MCF 10A (cell line): ENCODE measurements at places on chromosomes 2 and 18. TPM values are rescaled to one million over a fixed set of nuclear protein-coding genes. Genes with fewer than 3 reads are reported as not detected.

The CEP192 gene
- total RNA-seq: 14.3 and 15.2 TPM in 2 replicates

The CAD gene
- 59.5 and 66.5 TPM in 2 replicates for total RNA-seq

The GPR45 gene
- not detected in 2 replicates for total RNA-seq

The GNLY gene
- not detected in 2 replicates for total RNA-seq

The MC5R gene
- total RNA-seq: not detected in 2 replicates

The ALPG gene
- total RNA-seq: not detected in 2 replicates

The CRYGD gene
- total RNA-seq: not detected in 2 replicates

The SCN3A gene
- total RNA-seq: not detected in 2 replicates

The SGO2 gene
- 9.5 and 14.2 TPM in 2 replicates for total RNA-seq

The MRPL33 gene
- 204 and 233 TPM in 2 replicates for total RNA-seq

The SCTR gene
- total RNA-seq: not detected in 2 replicates

The AGXT gene
- not detected in 2 replicates for total RNA-seq

The DAPL1 gene
- total RNA-seq: not detected in 2 replicates

The CAPN14 gene
- not detected in 2 replicates for total RNA-seq

The ARHGEF4 gene
- total RNA-seq: 52.0 and 59.3 TPM in 2 replicates

The CTNNA2 gene
- not detected in 2 replicates for total RNA-seq

The FHOD3 gene
- 5.0 and 5.3 TPM in 2 replicates for total RNA-seq

The HK2 gene
- total RNA-seq: 40.4 and 47.8 TPM in 2 replicates

The LOXL3 gene
- 0.93 and 1.2 TPM in 2 replicates for total RNA-seq

The CABYR gene
- total RNA-seq: 3.0 TPM in 2 replicates

The CYS1 gene
- total RNA-seq: not detected in 2 replicates

The ACVR1C gene
- 0.12 and 0.17 TPM in 2 replicates for total RNA-seq

The DAW1 gene
- 0.64 and 1.1 TPM in 2 replicates for total RNA-seq

The DSG4 gene
- not detected in 2 replicates for total RNA-seq

The CCDC121 gene
- 0.61 and 2.3 TPM in 2 replicates for total RNA-seq

The KLHL14 gene
- total RNA-seq: not detected in 2 replicates

The REG3A gene
- total RNA-seq: not detected in 2 replicates

The RIT2 gene
- not detected in 2 replicates for total RNA-seq

The MTERF4 gene
- 29.9 and 34.3 TPM in 2 replicates for total RNA-seq

The SERPINB7 gene
- total RNA-seq: 2.6 and 3.0 TPM in 2 replicates

The RESP18 gene
- not detected in 2 replicates for total RNA-seq

The PLCL1 gene
- total RNA-seq: 0.12 and 0.22 TPM in 2 replicates

The TCF23 gene
- not detected in 2 replicates for total RNA-seq
